ENCODE measurements at places on chromosomes 7 and 10. TPM values are rescaled to one million over a fixed set of nuclear protein-coding genes. Genes with fewer than 3 reads are reported as not detected.

TMEM130 gene
- total RNA-seq, result not detected

SEMA3A gene
- 0.17 TPM for total RNA-seq

DPY19L1 gene
- 13.9 TPM for total RNA-seq

MMRN2 gene
- total RNA-seq, result not detected

ZWINT gene
- 81.1 TPM for total RNA-seq

TMEM176A gene
- total RNA-seq, result not detected

Data from T-helper 1 cell treated with Interleukin-12 subunit alpha and Interleukin-12 subunit beta and Interleukin-4 antibody, amounts not matched to agents 30 ng/mL and 1 ng/mL, for 36 hours (primary cell).